Left lung (tissue), 14 donors: ENCODE measurements at places on chromosomes 5 and 9. TPM values are rescaled to one million over a fixed set of nuclear protein-coding genes. Genes with fewer than 3 reads are reported as not detected.

ANKRD31 gene
- total RNA-seq = 0.09 TPM

PRR16 gene
- total RNA-seq = 4.9 TPM

DNA sequence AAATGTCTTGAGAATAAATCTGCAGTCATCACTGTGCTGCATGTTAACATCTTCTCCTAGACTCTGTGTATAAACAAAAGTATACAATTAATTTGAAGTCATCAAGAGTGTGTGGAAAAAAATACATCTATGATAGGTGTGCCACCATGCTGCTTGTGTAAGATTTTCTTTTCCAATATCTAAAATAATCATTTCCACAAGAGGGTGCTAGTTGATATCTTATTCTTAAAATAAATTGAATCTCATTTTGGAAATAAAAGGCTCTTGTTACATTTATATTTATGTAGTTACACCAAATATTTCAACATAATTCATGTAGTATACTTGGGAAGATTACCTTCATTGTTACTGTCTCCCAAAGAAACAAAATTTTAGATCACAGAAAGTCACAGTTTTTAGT lies 14.1 kb upstream of the MOCS2 start:
- H3K27ac ChIP-seq = no peak overlapping the region
- DNase-seq = no peak
- H3K36me3 ChIP-seq = no peaks in the 10 kb centered on the region
- H3K4me1 ChIP-seq = no peaks in the 10 kb centered on the region
- H3K4me3 ChIP-seq = no peak overlapping the region

- H3K4me3 ChIP-seq = no peak overlapping the region
- no peaks in the 10 kb centered on the region for H3K4me1 ChIP-seq
- H3K36me3 ChIP-seq = no peaks in the 10 kb centered on the region
- no peak overlapping the region for H3K27ac ChIP-seq
- DNase-seq = no peak
Measured at GRCh38 chr5:145341842-145342241, 493.3 kb downstream of the PRELID2 start.

- H3K27me3 ChIP-seq = no peaks in the 10 kb centered on the region
- H3K4me3 ChIP-seq = no peak overlapping the region
- DNase-seq = no peak
- H3K4me1 ChIP-seq = no peaks in the 10 kb centered on the region
- H3K36me3 ChIP-seq = no peaks in the 10 kb centered on the region
Measured at GRCh38 chr9:8553444-8553843, 753.9 kb upstream of the DMAC1 start.

- H3K27me3 ChIP-seq = no peaks in the 10 kb centered on the region
- H3K36me3 ChIP-seq = no peaks in the 10 kb centered on the region
- H3K4me3 ChIP-seq = no peak overlapping the region
- no peak overlapping the region for H3K27ac ChIP-seq
Measured at GRCh38 chr9:117887383-117887782, 183.2 kb downstream of the TLR4 start.

DNA sequence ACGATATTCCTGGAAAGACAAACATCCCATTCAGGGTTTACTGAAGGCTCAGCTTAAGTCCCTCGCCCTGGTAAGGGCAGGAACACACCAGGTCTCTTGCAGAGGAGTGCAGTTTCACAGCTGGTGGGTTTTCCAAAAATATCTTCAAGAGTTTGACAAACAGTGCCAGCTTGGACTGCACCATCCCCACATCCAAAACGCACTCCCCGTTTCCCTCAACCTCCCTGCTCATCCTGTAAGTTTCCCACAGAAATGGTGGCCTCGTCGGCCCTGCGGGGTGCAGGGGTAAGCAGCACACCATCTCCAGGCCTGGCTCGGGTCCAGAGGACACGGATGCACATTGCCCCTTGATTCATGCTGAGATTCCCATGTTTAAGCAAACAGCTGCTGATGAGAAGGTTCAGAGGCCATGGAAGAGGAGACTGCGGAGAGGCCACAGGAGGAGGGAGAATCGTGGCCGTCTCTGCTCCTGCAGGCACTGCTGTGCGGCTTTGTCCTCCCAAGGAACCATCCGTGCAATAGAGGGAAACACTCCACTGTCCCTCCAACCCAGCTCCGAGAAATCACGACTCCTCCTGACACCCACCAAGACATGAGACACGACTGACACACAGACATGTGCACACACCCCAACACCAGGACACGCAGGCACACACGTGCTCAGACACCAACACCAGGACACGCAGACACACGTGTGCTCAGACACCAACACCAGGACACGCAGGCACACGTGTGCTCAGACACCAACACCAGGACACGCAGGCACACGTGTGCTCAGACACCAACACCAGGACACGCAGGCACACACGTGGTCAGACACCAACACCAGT lies 24.0 kb upstream of the SLC12A7 start:
- H3K4me1 ChIP-seq = peaks cover 12% of the 10 kb centered on the region
- no peaks in the 10 kb centered on the region for H3K27me3 ChIP-seq
- H3K27ac ChIP-seq = no peak overlapping the region
- no peak overlapping the region for H3K4me3 ChIP-seq
